IPS DF 6.9 (cell line): ENCODE measurements at places on chromosomes 7 and 10.

DNA sequence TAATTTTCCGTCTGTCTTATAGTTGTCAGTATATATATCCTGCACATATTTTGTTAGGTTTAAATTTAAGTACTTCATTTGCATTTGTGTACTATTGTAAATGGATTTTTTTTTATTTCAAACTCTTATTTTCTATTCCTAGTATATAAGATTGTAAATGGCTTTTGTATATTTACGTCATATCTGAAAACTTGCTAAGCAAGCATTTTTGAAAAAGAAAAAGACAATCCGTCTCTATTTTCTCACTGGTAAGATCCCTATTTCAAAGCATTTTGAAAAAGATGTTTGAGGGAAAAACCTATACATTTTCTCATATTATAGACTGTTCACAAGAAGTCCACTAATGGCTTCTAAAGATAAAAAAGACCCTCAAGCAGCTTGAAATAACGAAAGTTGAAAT lies 1.2 kb upstream of the LYZL1 start:
- DNase-seq: no peak

DNA sequence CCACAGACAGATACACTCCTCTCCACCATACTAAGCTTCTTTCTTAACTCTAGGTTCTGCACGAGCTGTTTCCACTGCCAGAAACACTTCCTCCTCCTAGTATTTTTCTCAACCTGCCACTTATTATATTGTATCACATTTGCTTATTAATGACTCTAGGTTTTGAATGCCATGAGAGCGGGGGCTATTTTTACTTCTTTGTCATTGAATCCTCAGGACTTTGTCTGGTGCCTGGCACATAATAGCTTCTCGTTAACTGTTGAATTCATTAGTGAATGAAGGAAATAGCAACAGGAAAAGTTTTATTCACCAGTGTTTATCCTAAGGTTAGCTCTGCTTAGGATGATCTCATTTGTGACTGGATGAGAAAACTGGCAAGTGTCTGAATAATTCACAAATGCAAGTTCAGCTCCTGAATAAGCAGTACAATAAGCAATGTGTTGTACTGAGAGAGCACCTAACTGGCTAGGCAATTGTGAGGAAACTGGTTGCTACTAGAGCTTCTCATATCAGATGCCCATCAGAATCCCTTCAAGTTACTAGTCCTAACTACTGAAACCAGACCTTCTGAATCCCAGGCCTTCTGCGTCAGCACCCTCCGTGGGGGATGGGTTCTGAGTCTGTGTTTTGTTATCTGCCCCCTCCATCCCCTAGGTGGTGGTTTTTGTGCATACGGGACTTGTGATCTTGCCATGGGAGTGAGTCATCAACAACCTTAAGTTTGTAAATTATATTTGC lies 92.7 kb downstream of the LSMEM1 start:
- DNase-seq: no peak

- DNase-seq: no peak
Measured at GRCh38 chr7:113383638-113384037, 265.3 kb upstream of the SMIM30 start.

GRCh38 chr7:70520611-70521010 lies 611.3 kb upstream of the GALNT17 start:
- DNase-seq: no peak

GRCh38 chr10:47384148-47384921 lies at the start of gene ZNF488:
TSS of gene ZNF488 (minus strand) at chr10:47384293. CDS start at chr10:47368829, 15,464 bp downstream.
- DNase-seq: peak; percentile 70

DNA sequence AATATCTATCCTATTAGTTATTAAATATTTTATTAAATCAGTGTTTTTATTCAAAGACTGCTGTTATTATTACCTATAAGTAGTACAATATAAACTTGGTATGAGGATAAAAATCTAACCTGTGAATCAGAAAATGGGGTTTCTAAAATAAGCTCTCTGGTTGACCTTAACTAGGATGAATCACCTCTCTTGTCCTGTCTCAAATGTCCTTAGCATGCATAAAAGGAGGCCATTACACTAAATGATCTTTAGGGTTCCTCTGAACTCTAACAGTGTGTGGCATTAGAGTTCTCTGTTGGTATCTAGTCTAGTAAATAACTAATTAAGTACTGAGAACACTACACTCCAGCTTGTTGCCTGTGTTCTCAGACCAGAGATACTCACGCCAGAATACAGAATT lies 143.1 kb upstream of the LRRTM3 start:
- no peak for DNase-seq

- DNase-seq: no peak
Measured at GRCh38 chr10:24396396-24396795, 187.5 kb downstream of the KIAA1217 start.

DNA sequence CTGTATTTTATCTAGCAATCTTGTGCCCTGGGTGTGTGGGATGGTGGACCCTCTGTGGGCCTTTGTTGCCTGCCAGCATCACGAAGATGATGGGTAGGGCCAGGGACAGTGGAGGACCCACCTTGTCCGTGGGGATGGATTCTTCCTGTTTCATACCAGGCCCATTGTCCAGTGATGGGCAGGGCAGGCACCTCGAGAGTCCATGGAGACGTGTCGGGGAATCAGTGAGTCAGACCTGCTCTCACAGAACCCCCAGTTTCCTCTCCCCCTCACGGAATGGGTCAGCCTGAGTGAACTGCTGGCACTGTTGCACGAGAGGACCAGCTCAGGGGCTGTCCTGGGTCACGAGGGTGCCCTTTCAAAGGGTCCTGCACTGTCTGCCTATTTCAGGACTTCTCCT lies 401.2 kb downstream of the RPS24 start:
- DNase-seq: no peak

GRCh38 chr10:19825700-19826099 lies 9.5 kb downstream of the PLXDC2 start:
- no peak for DNase-seq

DNA sequence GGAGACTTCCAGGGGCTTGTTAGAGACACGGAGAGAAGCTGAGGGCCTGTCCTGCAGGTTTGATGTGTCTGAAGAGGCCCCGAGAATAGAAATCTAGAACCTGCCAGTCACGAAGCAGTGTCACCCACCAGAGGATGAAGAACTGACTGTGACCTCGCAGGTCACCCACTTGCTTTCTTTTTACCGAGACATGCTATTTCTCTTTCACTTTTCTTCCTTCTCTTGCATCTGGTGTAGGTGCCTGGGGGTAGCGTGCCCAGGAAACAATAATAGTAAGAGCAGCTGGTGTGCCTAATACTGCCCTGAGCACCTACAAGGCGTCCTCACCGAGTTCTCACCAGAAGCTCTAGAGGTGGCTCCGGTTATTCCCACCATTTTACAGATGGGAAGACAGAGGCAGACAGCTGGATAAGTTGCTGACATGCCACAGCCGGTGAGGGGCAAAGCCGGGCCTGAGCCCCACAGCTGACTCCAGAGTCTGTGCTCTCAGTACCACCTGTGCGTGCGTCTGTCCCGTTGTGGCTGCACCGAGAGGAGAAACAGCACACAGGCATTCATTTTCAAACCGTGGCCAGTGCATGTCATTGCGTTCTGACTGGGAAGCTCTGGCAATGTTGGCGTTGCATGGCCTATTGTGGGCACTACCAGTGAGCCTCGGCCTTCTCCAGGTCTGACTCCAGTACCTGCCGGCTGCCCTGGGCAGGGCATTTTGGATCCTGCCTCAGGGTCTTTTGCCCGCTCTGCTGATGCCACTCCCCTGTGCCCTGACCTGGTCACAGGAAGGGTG lies 7.8 kb downstream of the CHST3 start:
- DNase-seq: no peak

- DNase-seq: no peak
Measured at GRCh38 chr10:123471811-123472210, 194.3 kb upstream of the GPR26 start.

GRCh38 chr7:39313974-39314373 lies 252.2 kb upstream of the YAE1 start:
- no peak for DNase-seq

GRCh38 chr10:72086466-72087391 lies 1.6 kb downstream of the SPOCK2 start:
- DNase-seq: no peak

DNA sequence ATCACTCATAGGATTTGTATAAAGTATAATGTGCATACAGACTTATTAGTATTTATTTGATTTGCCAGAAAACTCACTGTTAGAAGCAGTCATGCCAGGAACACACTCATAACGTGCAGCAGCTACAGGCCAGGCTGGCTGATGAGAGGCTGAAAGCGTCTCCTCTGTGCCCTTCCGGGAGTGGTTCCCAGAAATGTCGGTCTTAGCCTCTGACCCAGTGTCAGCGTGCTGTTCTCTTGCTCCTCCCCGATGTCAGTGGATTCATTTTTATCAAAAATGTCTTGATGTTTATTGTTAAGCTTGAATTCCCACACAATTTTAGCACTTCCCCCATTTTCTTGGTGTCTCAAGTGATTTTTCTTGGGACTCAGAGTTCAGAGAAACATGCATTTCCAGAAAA lies 33.3 kb upstream of the GARS1 start:
- DNase-seq: no peak

DNA sequence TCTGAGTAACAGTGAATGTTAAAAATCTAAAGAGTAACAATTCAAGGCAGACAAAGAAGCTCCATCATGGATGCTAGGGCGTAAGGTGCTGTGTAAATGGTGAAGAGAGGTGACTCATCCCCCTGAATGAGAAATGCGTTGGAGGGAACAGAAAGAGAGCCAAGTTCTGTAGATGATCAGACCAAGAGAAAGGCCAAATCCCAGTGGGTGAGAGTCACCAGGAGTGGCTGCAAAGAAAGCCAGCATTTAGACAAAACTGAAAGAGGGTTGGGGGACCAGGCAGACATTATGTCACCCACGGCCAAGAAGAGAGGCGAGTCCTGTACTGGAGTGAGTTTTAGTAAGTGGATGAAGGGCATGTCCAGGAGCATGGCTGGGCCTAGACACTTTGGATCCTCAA lies 153.1 kb downstream of the TRIL start:
- no peak for DNase-seq

- no peak for DNase-seq
Measured at GRCh38 chr10:29926693-29927048, 132.7 kb downstream of the JCAD start.

DNA sequence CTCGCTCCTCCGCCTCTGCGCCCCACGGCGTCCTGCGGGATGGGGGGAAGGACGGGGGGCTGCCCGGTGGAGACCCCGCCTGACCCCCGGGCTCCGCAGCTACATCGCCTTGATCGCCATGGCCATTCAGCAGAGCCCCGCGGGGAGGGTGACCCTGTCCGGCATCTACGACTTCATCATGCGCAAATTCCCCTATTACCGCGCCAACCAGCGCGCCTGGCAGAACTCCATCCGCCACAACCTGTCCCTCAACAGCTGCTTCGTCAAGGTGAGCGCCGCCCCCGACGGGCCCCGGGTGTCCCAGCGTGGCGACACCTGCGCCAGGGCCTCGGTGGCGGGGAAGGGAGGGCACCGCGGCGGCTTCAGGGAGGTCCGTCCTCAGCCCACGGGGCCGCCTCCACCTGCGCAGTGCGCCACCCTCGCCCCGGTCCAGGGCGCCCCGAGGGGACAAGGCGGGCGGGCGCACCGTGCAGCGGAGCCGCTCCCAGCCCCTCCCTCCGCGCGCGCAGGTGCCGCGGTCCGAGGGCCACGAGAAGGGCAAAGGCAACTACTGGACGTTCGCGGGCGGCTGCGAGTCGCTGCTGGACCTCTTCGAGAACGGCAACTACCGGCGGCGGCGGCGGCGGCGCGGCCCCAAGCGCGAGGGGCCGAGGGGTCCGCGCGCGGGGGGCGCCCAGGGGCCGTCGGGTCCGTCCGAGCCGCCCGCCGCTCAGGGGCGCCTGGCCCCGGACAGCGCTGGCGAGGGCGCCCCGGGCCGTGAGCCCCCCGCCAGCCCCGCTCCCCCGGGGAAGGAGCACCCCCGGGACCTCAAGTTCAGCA lies 793 bp downstream of the FOXL3 start:
- DNase-seq: no peak

DNA sequence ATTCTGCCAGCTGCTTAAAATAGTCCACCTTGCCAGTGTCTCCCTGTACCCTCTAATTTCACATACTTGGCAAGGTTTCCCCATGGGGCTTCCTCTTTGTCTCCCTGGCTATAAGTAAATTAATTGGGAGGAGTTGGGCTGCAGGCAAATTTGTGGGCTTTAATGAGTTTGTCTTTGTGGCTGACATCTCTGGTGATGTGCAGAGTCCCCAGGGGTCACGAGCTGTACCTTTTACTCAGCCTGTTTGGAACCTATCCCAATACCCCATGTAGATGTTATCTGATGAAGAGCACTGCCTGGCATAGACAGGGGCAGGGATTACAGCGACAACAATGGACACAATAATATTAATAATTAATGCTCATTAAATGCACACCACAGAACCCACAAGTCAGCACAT lies 132.5 kb downstream of the SLIT1 start:
- DNase-seq: no peak

DNA sequence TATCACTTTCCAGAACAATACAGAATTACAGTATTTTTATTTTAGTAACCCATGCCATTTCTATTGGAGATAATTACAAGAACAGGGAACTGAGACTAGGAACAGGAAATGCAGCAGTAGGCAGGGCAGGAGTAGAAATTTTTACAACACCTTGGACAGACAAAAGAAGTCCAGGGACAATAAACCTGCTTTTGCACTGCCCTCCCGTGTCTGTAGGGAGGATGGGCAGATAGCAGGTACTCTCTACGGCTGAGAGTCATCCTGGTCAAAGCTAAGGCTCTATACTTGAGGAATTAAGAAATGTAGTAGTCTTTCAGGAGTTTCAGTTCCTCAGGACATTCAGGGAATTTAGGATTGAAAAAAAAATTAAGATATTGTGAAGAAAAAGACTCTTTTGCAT lies 63.4 kb downstream of the VAX1 start:
- peak; percentile 16 for DNase-seq

GRCh38 chr10:117462816-117463544 lies 79.6 kb upstream of the EMX2 start:
- DNase-seq: no peak

- no peak for DNase-seq
Measured at GRCh38 chr7:129108581-129108980, 35.9 kb upstream of the TSPAN33 start.

- DNase-seq: peak; percentile 18
Measured at GRCh38 chr10:99276848-99277486, 41.3 kb upstream of the HPSE2 start.
